Left hindlimb (tissue), 1 donor: ENCODE measurements at places on chromosomes 13 and 19.
A peak's percentile ranks its signal among the peaks of the same experiment; 100 is the strongest.

DNA sequence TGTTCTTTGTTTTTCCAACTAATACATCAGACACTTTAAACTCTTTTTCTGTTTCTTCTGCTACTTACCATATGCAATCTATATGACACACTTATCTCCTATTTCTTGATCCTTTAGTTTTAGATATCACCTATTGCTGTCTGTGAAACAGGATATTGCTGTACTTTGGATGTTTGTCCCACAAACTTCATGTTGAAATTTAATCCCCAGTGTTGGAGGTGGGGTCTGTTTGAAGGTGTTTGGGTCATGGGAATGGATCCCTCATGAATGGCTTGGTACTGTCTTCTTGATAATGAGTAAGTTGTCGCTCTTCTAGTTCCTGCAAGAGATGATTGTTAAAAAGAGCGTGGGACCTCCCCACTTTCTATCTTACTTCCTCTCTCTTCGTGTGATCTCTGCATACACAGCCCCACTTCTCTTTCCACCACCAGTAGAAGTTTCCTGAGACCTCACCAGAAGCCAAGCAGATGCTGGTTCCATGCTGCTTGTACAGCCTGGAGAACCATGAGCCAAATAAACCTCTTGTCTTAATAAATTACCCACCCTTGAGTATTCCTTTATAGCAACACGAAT is 244.2 kb downstream of the NHLRC3 start:
- DNase-seq = no peak

DNA sequence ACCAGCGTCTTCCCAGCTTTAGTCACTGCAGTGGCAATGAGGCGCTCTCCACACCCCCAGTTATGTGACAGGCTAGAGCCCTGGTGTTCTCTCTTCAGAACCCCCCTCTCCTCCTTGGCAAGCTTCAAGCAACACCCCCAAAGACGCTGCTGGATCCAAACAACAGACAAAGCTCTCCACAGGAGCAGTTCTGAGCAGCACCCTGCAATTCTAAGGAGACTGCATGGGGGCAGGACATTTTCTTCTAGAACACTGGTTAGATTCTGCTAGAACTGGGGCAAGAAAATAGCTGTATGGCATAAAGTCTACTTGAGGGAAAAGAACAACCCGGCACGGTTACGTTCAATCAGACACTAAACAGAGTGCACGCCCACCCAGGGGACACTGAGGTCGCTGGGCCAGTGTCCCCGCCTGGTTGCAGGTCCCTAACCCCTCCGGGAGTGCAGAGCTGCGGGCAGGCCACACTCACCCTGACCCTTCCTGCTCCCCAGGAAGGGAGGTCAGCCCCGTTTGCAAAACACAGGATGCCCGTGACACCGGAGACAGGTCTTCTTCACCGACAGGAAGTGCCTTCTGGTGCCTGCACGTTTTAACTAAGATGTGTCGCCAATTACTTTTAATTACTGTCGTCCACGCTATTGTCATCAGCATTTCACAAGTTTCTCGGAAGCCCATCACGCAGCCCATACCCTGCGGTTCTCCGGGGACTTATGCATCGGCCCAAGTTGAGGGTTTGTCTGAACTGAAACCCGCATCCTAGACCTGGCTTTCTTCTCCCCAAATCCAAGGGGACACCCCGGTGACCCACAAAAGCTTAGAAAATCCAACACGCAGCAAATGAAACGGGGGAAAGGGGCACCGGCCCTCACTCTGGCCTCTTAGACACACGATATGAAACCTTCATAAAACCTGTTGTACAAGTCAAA is 943 bp downstream of the GJB6 start:
- DNase-seq = no peak

GRCh38 chr13:113861433-113862030 is 2.3 kb downstream of the GAS6 start:
- peak; percentile 35 for DNase-seq

GRCh38 chr13:65763811-65764210 is 1466.3 kb downstream of the PCDH9 start:
- DNase-seq = no peak

DNA sequence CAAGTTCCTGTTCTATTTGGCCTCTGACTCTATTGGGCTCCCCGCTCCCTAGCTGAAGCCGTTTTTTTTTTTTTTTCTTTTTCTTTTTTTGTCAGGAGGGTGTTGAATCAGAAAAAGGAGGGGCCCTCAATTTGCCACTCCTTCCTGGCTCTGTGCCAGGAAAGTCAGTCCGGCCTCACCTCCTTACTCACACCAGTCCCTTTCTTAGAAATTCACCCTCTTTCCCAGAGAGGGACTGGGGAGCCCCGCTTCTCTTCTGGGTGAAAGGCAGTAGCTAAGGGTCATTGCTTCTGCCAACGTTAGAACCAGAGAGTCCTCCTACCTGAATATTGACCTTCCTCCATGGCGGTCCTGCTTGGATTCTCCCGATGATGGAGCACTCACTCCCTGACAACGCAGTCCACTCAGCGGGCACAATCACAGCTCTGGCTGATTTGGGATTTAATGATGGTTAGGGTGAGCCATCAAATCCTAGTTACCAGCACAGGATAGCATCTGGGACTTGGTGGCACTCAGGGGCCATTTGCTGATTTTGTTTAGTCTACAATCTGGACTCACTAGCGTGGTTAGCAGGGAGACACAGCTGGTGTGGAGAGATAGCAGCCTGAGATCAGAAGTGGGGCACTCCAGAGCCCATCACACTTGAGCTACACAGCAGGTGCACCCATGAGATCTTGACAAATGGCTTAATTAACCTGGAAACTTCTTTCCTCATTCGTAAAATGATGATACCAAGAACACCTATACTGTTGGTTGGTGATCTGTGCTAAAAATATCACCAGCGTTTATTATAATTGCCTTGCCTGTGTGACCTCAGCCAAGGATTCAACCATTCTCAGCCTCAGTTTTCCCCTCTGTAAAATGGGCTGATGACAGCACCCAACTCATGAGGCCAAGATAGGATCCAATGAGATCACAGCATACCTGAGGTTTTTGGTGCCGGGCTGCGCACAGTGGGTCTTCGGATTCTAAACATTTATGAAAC is 2.2 kb downstream of the FCER2 start:
- DNase-seq = no peak

DNA sequence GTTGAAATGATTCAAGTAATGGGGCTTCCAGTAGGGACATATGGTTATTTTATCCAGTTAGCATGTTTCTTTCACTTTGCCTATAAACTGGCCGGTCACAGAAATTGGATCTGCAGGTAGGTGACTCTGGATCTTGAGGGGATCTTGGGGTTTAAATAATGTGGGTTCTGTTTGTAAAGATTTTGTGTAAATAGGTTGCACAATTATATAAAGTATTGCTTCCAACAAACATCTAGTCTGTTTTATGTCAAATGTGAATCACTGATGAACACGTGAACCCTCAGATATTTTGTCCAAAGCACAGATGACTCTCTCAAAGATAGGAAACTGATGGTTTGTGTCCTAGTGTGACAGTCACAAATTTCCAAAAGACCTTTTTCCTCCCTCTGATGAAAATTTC is 98.4 kb downstream of the ZIC5 start:
- no peak for DNase-seq

GRCh38 chr19:24101459-24102115 is 14.6 kb downstream of the ZNF254 start:
- no peak for DNase-seq

DNA sequence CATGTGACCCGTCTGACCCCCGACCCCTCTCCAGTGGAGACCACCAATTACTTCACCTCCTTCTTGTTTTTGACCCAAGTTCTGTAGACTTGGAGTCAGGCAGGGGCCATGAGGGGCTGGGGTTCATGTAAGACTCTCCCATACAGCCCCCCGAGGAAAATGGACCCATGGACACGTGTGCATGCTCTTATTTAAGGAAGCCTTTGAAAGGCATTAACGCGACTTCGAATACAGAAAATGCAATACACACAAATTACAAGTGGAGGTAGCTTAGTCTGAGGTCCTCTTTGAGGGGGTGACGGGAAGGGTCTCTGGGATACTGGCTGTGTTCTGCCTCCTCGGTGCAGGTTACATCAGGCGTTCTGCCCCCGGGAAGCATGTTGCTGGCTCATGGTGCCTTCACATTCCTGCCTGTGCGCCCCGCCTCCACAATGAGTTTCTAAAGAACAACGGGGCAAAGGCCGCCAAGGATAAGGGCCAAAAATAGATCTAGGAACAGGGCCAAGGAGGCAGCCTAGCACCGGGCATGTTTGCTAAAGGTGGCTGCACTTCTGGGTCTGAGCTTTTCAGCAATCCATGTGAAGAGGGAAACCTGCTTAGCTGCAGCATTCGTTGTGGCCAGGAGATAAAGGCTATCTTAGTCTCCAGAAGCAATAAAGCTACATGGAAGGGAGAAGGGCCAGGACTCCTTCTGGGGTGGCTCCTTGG is 54.5 kb downstream of the RAB20 start:
- DNase-seq = no peak

GRCh38 chr19:58551577-58552471 is 3.1 kb downstream of the CHMP2A start:
- DNase-seq = no peak

DNA sequence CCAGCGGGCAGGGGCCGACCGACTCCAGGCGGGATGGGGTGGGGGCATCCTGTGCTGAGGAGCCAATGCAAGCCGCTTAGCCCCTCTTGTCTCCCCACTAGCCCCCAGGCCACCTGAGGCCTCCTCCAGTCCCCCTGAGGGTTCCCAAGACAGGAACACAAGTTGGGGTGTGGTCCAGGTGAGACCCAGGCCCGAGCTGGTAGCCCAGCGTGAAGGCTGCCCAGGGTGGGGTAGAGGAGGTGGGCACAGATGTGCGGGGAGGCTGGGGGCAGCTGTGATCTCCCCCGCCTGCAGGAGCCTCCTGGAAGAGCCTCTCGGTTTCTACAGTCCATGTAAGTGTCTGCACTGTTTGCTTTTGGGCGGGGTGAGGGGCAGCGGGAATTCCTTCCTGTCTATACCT is 10.4 kb downstream of the TLE6 start:
- DNase-seq = no peak

GRCh38 chr19:55820037-55820436 is 11.8 kb downstream of the NLRP11 start:
- DNase-seq = no peak

DNA sequence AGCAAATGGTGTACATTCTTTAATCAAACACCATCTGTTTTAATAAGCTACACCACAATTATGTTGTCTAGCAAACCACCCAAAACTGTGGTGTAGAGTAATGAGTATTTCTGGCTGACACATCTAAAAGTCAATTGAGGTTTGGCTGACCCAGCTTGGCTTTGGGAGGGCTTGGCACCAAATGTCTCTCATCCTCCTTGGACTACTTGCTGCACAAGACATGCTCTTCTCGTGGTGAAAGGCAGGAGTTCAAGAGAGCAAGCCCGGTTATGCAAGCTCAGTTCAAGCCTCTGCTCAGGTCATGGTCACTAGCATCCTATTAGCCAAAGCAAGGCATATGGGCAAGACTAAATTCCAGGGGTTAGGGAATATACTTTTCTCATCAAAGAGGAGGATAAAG is 37.1 kb downstream of the LACC1 start:
- no peak for DNase-seq
